ENCODE measurements at places on chromosomes 4 and X.
A peak's percentile ranks its signal among the peaks of the same experiment; 100 is the strongest.

DNA sequence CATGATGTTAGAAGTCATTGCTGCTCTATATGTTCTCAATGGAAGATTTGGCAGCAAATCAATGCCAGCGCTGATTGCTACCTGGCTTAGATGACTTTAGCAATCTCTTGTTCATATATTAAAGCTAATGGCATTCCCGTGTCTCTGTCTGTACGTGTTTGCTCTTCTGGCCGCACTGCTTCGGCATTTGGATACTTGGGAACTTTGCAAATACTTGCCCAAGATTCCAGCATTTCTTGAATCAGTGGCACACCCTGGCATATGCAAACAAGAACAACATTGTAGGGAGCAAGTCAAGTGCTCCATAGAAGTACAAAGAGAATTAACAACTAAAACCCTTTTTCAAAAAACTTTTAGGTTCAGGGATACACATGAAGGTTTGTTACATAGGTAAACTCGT is 128.9 kb upstream of the TMEM164 start:
- DNase-seq: no peak

DNA sequence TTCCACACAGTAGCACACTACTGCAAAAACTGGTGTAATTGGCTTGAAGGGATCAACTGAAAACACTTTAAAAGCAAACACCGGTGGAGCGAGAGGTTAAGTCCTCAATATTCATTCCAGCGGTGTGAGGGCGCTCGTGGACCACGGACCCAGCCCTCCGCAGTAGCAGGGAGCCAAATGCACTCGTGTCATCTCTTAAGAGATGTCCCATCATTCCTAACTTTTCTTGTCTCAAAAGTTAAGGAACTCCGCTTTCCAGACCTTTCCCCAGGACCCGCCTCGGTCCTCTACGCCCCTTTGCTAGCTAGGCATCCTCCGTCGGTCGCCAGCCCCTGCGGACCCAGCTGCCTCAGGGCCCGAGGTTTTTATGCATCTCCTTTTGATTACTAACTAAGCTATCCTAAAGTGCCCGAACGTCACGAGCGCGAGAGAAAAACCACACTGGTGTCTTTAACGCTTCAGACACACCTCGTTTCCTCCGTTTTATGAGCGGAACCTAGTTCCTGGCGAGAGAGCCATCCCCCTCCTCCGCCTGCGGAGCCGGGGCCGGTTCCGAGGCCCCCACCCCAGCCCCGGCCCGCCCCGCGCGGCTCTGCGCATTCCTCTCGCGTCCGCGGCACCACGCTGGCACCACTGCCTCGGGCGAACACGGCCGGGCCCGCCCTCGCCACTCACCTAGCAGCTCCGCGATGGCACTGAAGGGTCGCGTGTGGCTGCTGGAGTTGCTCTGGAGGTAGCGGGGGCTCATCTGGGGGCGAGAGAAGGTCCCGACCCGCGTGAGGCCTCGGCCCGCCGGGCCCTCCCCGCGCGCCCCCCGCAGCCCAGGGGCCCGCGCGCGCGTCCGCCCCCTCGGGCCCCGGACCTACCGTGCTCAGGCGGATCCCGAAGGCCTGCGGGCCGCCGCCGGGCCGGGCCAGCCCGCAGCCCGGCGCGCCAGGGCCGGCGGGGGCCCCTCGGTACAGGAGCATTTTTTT is 723 bp downstream of the MORC4 start:
- peak; percentile 30 for DNase-seq

DNA sequence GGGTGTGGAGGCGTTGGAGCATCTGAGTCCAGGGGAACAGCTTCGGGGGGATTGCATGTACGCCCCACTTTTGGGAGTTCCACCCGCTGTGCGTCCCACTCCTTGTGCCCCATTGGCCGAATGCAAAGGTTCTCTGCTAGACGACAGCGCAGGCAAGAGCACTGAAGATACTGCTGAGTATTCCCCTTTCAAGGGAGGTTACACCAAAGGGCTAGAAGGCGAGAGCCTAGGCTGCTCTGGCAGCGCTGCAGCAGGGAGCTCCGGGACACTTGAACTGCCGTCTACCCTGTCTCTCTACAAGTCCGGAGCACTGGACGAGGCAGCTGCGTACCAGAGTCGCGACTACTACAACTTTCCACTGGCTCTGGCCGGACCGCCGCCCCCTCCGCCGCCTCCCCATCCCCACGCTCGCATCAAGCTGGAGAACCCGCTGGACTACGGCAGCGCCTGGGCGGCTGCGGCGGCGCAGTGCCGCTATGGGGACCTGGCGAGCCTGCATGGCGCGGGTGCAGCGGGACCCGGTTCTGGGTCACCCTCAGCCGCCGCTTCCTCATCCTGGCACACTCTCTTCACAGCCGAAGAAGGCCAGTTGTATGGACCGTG is 2.2 kb downstream of the AR start:
- no peak for DNase-seq

GRCh38 chr4:112083587-112084347 is 61.5 kb upstream of the FAM241A start:
- DNase-seq: no peak

- no peak for DNase-seq
Observed at GRCh38 chr4:7872264-7872771, 67.3 kb downstream of the AFAP1 start.

DNA sequence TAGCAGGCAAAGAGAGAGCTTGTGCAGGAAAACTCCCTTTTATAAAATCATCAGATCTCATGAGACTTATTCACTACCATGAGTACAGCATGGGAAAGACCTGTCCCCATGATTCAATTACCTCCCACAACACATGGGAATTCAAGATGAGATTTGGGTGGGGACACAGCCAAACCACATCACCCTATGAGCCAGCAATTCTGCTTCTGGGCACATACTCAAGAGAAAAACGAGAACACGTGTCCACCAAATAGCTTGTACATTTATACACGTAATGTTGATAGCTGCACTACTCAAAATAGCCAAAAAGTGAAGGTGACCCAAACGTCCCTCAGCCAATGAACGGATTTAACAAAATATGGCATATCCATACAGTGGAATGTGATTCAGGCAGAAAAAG is 94.5 kb upstream of the DHRSX start:
- no peak for DNase-seq

- no peak for DNase-seq
Observed at GRCh38 chrX:133085785-133086184, 11.1 kb downstream of the USP26 start.

- DNase-seq: no peak
Observed at GRCh38 chr4:163492951-163493504, 1.5 kb upstream of the TMA16 start.

DNA sequence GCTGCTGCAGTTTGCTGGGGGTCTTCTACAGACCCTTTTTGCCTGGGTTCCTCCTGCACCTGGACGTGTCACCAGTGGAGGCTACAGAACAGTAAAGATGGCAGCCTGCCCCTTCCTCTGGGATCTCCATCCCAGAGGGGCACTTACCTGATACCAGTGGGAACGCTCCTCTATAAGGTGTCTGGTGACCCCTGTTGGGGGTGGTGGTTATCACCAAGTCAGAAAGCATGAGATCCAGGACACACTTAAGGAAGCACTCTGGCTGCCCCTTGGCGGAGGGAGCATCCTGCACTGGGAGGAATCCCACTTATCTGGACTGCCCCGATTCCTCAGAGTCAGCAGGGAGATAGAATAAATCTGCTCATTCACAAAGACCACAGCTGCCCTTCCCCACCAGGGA is 218.9 kb upstream of the GALNTL6 start:
- DNase-seq: no peak

DNA sequence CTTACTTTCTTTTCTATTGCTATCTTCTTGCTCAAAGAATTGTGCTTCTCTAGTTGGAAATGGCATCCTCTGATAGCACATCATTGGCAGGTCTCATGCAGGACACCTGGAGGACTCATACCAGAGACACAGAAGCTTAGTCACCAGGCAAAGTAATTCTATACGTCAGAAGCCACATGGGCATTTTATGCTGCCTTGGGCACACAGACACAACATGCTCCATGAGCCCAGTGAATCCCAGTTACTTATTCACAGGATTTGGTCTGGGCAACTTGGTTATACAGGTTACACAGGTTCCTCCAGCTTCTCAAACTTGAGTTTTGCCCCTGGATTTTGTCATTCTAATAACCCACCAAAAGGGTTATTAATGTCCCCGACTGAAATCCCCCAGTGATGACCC is 7.1 kb downstream of the RASSF6 start:
- DNase-seq: no peak

- DNase-seq: no peak
Observed at GRCh38 chr4:152075253-152075928, 314.6 kb upstream of the GATB start.

GRCh38 chr4:159444678-159445077 is 341.8 kb downstream of the RAPGEF2 start:
- DNase-seq: no peak

DNA sequence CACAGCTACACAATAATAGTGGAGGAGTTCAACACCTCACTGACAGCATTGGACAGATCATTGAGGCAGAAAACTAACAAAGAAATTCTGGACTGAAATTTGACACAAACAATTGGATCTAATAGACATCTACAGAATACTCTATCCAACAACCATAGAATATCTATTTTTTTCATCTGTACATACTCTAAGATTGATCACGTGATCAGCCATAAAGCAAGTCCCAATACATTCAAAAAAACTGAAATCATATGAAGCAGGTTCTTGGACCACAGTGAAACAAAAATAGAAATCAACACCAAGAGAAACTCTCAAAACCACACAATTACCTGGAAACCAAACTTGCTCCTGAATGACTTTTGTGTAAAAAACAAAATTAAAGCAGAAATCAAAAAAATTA is 12.2 kb upstream of the IDS start:
- no peak for DNase-seq

- DNase-seq: no peak
Observed at GRCh38 chr4:6109842-6110560, 90.3 kb downstream of the JAKMIP1 start.

GRCh38 chr4:78512357-78512920 is 39.1 kb upstream of the ANXA3 start:
- DNase-seq: no peak

GRCh38 chrX:130994671-130995070 is 63.5 kb upstream of the ARHGAP36 start:
- no peak for DNase-seq

DNA sequence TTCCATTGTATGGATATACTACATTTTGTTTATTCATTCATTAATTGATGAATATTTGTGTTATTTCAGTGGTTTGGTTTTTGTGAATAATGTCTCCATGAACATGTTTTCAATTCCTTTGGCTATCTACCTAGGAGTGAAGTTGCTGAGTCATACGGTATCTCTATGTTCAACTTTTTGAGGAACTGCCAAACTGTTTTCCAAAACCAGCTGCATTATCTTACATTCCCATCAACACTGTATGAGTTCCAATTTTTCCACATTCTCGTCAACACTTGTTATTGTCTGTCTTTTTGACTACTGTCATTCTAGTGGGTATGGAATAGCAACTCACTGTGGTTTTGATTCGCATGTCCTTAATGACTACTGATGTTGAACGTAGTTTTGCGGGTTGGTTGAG is 388.6 kb upstream of the MAGEB2 start:
- no peak for DNase-seq

GRCh38 chr4:155866177-155866576 is at the start of gene ASIC5:
Gene ASIC5 (minus strand): TSS chr4:155866277. CDS start chr4:155866226, 51 bp downstream.
- DNase-seq: no peak

DNA sequence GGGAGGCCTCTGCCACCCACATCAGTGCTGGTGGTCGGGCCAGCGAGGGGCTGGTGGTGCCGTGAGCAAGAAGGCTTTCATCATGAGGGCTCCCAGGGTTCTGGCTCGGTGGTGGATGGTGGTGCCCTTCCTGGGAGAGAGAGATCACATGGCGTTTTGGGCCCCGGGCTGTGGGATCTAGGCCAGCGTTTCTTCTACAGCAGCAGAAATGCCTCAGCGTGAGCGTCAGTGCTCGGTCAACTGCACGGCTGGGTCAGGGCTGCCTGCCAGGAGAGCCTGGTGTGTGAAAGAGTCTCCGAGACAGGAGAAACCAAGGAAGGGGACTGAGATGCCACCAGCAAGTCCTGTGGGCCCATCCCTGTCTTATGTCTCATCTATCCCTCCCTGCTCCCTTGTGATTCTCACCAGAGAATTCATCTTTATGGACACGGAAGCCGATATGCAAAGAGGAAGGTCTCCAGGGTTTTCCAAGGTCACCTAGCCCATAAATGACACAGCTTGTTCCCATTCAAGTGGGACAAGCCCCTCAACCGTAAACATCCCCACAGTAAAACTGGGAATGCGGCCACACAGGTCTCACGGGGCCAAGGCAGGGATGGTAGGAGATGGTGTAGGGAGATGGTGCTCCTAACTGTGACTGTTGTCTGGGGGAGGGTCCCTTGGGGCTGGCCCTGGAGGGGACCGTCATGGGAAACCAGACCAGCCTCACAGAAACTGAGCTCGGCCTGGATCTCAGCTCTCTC is 99.2 kb downstream of the SORCS2 start:
- DNase-seq: no peak

DNA sequence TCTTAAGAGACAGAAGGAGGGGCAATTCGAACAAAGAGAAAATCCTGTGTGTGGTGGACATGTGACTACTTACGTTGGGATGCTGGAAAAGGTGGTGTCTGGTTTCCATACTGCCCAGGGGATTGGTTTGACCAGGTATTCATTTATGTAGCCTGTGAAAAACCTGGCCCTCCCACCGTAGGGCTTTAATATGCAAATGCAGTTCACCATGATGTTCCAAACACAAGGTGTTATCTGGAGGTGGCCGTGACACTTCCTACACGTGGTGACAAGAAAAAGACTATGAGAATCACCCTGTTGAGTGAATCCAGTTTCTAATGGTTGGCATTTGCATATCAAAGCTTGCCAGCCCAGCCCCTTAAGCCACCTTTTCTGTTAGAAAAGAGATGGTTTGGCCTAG is 27.9 kb downstream of the UGT2B4 start:
- DNase-seq: no peak

- no peak for DNase-seq
Observed at GRCh38 chr4:102451266-102451665, 49.9 kb upstream of the NFKB1 start.

Measured in T-cell (primary cell).